ENCODE measurements at places on chromosomes 4 and X.
A peak's percentile ranks its signal among the peaks of the same experiment; 100 is the strongest.

GRCh38 chr4:101014417-101014816 lies 332.9 kb downstream of the PPP3CA start:
- DNase-seq, result no peak

DNA sequence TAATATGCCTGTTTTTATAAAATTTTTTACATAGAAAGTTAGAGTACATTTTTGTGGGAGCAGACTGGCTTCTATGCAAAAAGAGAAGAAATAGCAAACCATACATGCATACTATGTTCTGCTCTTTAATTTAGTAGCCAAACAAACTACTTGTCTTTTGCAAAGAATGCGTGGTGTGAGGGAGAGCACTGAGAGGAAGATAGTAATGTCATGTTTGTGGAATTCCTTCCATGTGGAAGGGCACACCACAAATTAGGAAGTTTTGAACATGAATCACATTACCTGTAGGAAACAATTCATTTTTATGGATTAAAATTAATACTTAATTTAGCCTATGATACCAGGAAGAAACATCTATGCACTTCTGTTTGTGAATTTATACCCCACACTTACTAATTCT lies 1529.1 kb upstream of the ADGRL3 start:
- no peak for DNase-seq

- DNase-seq, result no peak
Observed at GRCh38 chr4:71765821-71766383, 18.0 kb downstream of the GC start.

DNA sequence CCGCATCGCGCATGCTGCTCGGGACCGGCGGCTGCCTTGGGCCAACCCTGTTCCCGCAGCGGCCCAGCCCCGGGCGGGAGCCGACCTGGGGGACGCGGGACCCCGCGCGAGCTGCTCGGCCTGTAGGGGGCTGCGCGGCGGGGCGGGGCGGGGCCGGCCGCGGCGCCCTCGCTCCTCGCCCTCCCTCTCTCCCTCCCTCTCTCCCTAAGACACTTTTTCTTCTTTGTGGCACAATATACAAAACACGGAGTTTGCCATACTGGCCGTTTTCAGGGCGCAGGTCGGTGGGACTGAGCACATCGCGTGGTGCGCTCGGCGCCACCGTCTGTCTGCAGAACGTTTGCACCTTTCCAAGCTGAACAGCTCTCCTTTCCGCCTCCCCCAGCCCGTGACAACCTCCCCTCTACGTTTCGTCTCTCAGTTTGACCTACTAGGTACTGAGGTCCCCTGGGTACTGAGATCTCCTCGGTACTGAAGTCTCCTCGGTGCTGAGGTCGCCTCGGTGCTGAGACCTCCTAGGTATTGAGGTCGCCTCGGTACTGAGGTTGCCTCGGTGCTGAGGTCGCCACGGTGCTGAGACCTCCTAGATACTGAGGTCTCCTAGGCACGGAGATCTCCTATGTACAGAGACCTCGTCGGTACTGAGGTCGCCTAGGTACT lies 261.1 kb upstream of the PLCXD1 start:
- DNase-seq, result no peak

DNA sequence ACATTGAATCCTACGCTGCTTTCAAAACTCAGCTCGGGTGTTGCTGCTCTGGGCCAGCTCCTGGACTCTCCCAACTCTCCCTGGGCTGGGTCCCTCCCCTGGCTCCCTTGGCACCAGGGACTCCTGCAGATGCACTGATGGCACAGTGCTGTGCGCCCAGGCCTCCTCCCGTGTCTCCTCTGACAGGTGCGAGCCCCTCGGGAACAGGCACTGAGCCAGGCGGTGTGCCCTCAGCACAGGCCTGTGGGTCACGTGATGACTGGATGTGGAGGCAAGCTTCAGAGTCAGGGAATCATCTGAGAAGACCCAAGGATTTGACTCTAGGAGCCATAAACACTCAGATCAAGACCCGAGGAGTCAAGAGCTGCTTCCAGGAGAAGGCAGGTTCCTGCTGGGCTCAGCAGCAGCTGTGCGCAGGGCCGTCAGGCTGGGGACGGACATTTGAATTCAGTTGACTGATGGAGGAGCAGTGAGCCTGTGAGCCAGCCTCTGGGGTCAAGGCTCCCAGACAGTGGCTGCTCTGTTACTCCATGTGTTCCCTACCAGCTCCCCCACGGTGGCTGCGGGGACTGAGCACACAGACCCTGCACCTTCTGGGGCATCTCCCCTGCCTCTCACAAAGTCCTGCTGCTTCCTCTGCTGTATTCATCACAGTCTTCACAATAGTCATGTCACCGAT lies 33.0 kb downstream of the NAT8L start:
- DNase-seq, result no peak

DNA sequence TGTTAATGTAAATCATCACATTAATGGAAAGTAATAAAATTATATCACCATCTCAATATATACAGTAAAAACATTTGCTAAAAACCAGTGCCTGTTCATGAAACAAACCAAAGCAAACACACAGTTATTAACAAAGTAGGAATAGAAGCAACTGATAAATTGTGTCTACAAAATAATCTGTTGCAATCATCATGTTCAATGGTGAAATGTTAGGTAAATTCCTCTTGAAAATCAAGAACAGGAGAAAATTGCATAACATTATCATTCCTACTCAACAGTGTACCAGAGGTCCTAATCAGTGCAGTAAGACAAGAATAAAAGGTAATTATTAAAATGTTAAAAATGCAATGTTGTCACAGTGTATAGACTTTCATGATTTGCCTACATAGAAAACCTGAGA lies 252.3 kb downstream of the TEX13A start:
- no peak for DNase-seq

DNA sequence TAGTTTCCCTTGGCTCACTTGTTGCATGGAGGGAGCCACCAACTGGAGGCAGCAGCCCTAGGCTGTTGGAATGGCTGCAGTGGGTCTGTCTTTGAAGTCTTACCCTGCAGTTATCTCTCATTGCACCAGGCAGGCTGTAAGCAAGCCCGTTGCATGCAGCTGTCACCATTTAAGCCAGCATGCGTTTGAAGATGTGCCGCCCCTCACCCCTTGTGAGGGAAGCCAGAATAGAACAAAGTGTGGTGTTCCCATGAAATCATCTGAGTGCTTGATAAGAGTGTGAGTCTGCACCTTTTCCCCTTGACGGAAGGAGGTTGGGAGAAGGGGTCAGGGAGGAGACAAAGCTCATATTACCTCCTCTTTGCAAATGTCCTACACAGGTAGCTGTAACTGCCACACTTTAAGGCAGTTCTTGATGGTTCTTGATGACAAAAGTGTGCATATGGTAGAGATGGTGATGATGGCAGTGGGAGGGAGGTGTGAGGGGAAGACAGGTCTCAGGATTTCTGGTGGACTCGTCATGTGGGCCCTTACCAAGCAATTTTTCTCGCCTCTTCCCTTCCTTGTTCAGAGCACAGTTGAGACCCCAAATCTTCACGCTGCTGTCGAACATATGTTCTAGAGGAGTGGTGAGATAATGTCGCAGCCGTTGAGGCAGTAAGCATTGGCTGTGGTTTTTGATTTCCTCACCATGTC lies 191.4 kb upstream of the LEF1 start:
- no peak for DNase-seq

GRCh38 chrX:42934020-42934726 lies 156.2 kb upstream of the PPP1R2C start:
- no peak for DNase-seq

DNA sequence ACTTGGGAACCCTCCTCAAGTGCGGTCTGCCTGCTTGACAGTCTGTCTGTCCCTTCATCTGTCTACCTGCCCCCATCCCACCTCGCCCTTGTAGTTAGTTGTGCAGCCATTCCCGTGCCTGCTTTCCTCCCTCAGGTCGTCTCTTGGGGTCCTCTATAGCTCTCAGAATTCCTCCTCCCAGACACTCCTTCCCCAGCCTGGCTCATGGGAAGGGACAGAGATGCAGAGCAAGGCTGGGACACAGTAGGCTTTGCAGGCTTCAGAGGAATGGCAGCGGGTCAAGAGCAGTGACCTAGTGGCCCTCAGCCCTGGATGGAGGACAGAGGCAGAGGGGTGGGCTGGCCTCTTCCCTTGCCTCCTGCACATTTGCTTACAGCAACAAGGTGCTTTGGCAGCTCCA lies 18.3 kb downstream of the TMEM31 start:
- no peak for DNase-seq

DNA sequence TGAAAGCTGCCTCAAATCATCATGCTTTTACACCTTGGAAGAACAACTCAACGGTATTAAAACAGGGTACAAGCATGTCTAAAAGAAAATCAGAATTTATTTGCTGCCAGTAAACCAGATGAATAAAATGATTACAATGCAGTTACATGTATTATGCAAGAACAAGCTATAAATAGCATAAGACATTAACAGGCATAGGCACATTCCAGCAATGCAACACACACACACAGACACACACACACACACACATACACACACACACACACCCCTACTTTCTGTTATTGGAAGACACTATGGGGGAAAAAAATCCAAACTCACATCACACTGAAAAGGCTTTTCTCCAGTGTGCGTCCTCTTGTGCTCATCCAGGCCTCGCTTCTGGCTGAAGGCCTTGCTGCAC lies 212.5 kb downstream of the PRDM5 start:
- no peak for DNase-seq

DNA sequence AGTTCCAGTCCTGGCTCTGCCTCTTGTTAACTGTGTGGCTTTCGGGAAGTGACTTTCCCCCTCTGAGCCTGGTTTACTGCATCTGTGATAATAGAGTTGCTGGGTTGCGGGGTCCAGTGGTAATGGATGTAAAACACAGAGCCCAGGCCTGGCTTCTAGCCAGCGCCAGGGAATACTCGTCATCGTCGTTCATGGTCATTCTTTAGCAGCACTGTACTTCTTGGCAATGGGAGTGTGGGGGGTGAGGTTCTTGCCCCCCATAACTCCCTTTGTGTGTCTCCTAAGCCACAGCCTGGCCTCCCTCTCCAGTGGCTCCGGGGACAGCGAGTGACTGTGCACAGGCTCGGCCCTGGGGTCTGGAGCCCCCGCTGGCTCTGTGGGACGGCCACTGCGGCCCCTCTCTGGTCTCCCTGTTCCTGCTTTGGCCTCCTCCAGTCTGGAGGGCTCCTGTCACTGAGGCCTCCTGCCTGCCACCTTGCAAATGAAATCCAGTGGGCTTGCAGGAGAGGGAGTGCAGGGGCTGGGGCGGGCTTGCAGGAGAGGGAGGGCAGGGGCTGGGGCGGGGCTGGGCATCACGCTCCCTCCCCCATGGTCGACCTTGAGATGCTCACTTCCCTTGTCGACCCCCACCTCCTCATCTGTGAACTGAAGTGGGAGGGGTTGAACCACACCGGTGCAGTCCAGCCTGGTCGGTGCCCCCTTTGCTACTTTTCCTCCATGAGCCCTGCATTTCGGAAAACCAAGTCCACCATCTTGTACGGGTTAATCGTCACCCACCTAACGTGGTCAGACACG lies 13.2 kb downstream of the PSAPL1 start:
- DNase-seq, result no peak

GRCh38 chr4:94548571-94548970 lies 96.8 kb downstream of the PDLIM5 start:
- peak; percentile 89 for DNase-seq

DNA sequence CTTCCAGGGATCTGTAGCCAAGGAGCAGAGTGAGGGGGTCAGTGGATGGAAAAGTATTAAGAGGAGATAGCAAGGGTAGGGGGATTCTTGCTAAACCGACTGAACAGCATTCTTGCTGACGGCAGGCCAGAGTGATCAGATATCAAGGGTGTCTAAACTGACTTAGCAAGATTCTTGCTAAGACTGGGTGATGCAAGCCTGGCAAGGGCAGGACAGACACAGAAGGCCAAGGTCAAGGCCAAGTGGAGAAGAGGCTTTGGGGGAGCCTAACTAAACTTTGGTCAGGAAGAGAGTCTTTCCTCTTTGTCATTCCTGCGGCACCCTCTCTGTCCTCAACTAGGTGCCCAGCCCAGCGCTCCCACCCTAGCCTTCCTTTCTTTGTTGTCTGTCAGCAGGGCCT lies 799 bp downstream of the XPNPEP2 start:
- no peak for DNase-seq

GRCh38 chrX:133323431-133323830 lies 91.9 kb downstream of the GPC4 start:
- DNase-seq, result no peak

DNA sequence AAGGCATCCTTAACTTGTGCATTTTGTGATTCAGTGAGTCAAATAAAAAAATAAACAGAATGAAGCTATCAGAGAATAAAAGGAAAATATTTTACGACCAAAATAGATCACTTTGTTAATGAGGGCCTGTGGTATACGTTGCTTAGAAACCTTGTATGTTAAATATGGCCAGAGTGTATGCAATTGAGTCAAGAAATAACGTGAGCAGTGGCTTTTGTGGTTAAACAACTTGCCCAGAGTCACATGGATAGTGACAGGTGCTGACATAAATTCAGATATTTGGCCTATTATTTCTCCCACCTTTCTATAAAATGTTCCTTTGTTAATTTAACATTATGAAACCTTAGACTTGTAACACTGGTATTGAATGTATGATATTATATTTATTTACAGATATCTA lies 393.4 kb downstream of the PABPC4L start:
- DNase-seq, result no peak

DNA sequence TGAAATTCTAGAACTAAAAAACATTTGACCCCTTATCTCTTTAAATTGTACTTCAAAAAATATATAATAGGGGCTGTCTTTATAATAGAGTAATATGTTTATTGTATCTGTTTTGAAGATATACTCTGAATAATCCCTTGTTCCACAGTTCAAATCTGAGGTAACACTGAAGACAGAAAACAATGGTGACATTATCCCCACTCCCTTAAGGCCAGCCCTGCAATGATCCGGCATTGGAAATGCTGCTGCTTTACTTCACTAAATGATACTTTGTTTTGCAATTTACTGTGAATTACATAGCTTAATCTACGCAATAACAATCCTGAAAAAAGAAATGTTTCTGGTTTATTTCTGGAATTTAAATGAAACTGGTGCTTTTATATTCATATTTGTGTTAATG lies 34.4 kb upstream of the ZFP42 start:
- DNase-seq, result no peak

- no peak for DNase-seq
Observed at GRCh38 chrX:7444967-7445366, 297.0 kb upstream of the PUDP start.

- no peak for DNase-seq
Observed at GRCh38 chrX:131359611-131360010, 70.5 kb upstream of the IGSF1 start.

DNA sequence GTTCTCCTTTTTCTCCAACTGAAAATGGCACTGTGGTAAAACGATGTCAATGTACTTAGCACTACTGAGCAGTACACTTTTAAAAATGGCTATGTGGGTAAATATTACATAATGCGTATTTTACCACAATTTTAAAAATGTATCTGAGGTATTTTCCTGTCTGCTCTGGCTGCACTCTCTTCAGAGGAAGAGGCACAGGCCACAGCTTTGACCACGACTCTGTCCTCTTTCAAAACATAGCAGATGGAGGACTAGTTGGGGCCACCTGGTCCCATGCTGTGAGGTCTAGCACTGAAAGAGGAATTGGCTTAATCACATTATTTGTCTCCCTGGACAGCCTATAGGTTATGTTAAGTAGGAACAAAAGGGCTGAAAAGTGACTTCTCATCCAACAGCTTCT lies 5.2 kb downstream of the KCNE5 start:
- DNase-seq, result no peak
